ENCODE measurements at places on chromosomes 3 and 15.

DNA sequence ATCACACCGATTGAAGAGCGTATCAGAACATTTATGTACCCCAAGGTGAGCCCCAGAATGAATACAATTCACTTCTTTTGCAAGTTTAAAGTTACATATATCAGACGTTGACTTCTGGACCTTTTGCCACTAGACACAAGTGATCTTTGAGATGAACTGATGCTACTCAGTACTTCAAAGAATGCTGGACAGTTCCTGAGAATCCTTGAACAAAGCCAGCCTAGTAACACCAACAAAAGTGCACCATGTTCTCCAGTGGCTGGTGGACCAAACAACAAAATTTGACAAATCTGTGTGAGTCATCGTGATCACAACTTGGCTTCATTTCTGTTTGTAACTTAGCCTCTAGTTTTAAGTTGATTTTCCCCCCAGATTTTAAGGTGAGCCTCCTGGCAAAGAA is 355.7 kb downstream of the SOX2 start:
- no peak for DNase-seq
- H3K36me3 ChIP-seq: no peaks in the 10 kb centered on the region
- H3K4me1 ChIP-seq: no peaks in the 10 kb centered on the region
- H3K4me3 ChIP-seq: no peak overlapping the region
- H3K27me3 ChIP-seq: no peaks in the 10 kb centered on the region

DNA sequence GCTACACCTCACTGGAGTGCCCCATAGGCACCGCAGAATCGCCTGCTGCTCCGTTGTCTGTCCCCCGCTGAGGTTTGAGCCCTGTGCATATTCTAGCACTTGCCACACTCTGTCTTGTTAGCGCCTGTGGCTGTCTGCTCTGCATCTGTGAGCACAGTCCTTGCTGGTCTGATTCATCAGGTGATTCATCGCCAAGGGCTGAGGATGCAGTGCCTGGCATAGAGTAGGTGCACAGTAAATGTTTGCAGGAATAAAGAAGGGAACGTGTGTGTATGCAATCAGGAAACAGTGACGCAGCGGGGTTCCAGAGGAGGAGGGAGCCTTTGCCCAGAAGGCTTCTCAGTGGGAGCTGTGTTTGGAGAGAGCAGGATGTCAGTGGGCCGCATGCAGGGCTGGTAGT is 124.0 kb upstream of the PLXNA1 start:
- no peaks in the 10 kb centered on the region for H3K27me3 ChIP-seq
- DNase-seq: no peak
- no peaks in the 10 kb centered on the region for H3K36me3 ChIP-seq

- H3K4me1 ChIP-seq: peaks cover 5% of the 10 kb centered on the region
- no peak overlapping the region for H3K4me3 ChIP-seq
- no peak overlapping the region for H3K27ac ChIP-seq
- DNase-seq: no peak
- no peaks in the 10 kb centered on the region for H3K36me3 ChIP-seq
Observed at GRCh38 chr3:31958701-31959152, 22.3 kb downstream of the OSBPL10 start.

GRCh38 chr15:64456634-64457108 is 3.7 kb upstream of the ZNF609 start:
- peaks cover 19% of the 10 kb centered on the region for H3K36me3 ChIP-seq
- no peaks in the 10 kb centered on the region for H3K27me3 ChIP-seq
- H3K4me1 ChIP-seq: peaks cover 16% of the 10 kb centered on the region
- no peak for DNase-seq

DNA sequence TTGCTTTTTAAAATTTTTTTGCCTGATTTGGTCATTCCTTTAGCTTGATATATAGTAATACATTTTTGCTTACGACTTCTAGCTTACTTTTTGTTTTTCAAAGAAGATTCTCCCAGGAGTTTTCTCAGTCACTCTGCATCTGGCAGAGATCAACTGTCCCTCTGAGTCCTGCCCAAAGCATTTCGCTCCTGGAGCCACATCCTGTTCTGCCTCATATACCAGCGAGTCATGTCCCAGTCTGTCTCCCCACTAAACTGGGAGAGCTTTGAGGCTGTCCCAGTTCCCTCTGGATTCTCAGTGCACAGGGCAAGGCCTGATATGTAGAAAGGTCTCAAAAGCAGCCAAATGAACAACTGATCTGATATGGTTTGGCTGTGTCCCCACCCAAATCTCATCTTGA is 326.3 kb downstream of the ARRDC4 start:
- no peak overlapping the region for H3K4me3 ChIP-seq
- H3K4me1 ChIP-seq: no peaks in the 10 kb centered on the region
- H3K27me3 ChIP-seq: no peaks in the 10 kb centered on the region
- H3K36me3 ChIP-seq: no peaks in the 10 kb centered on the region
- H3K27ac ChIP-seq: no peak overlapping the region

- no peaks in the 10 kb centered on the region for H3K36me3 ChIP-seq
- no peak overlapping the region for H3K4me3 ChIP-seq
- peaks cover 19% of the 10 kb centered on the region for H3K4me1 ChIP-seq
- no peak for DNase-seq
Observed at GRCh38 chr3:30752970-30753369, 141.5 kb downstream of the GADL1 start.

GRCh38 chr15:80186597-80186996 is 33.8 kb downstream of the FAH start:
- H3K27ac ChIP-seq: no peak overlapping the region
- no peak for DNase-seq
- peaks cover 46% of the 10 kb centered on the region for H3K36me3 ChIP-seq
- no peaks in the 10 kb centered on the region for H3K27me3 ChIP-seq
- H3K4me3 ChIP-seq: no peak overlapping the region
- no peaks in the 10 kb centered on the region for H3K4me1 ChIP-seq

DNA sequence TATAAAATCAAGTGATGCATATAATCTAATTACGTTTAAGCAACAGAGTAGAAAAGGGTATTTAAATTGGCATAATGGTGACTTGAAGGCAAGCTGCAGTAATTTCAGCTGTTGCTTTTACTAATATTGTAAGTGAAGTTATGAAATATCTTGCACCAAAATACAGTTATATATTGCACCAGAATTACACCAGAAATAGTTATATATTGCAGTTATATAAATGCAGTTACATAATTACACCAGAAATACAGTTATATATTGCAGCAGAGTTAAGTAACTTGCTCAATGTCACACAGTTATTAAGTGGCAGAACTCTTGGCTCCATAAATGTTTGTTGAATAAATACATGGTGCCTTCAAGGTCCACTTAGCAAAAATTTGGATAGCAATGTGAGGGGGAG is 51.4 kb downstream of the PCOLCE2 start:
- H3K27me3 ChIP-seq: peaks cover 26% of the 10 kb centered on the region
- no peak overlapping the region for H3K4me3 ChIP-seq
- no peak overlapping the region for H3K27ac ChIP-seq
- no peaks in the 10 kb centered on the region for H3K36me3 ChIP-seq
- H3K4me1 ChIP-seq: no peaks in the 10 kb centered on the region

GRCh38 chr3:184339001-184339400 is 1.6 kb downstream of the FAM131A start:
- H3K27me3 ChIP-seq: no peaks in the 10 kb centered on the region
- no peak overlapping the region for H3K4me3 ChIP-seq
- DNase-seq: no peak
- no peak overlapping the region for H3K27ac ChIP-seq
- H3K4me1 ChIP-seq: peaks cover 39% of the 10 kb centered on the region

DNA sequence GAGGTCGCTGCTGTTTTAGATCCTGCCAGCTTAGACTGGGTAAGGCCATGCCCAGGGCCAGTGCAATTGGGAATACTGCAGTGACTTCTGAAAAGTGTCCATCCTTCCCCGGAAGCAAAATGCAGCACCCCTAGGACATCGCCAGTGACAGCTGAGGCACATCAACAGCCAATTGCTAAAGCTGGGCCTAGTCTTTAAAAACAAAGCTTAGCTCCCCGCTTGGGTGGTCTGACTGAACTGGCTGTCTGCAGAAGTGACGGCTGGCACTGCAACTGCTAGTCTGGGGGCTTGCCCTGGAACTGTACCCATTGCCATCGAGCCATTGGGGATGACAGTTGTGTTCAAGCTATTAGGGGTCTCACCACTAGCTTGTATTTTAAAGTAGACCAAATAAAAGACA is 4.3 kb downstream of the LYSMD4 start:
- no peak overlapping the region for H3K27ac ChIP-seq
- peaks cover 21% of the 10 kb centered on the region for H3K36me3 ChIP-seq
- H3K4me1 ChIP-seq: peaks cover 17% of the 10 kb centered on the region
- DNase-seq: no peak

DNA sequence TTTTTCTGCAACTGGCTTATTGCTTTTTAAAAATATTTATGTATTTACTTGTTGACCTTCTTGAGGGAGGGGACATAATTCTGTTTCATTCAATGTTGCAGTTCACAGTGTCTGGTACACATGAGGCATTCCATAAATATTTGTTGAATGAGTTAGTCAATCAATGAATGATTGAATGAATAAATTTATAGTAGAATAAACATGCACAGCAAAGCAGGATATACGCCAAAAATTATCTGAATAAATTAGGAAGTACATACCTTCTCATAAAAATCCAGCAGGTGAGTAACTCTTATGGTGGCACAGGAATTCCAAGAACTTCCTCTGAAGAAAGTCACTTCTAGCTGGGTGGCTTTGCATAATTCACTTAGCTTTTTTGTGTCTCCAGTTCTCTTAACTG is 469.4 kb upstream of the ATP11B start:
- no peak overlapping the region for H3K27ac ChIP-seq
- no peaks in the 10 kb centered on the region for H3K27me3 ChIP-seq
- H3K4me1 ChIP-seq: no peaks in the 10 kb centered on the region
- H3K36me3 ChIP-seq: no peaks in the 10 kb centered on the region
- DNase-seq: no peak

- no peak for DNase-seq
- no peak overlapping the region for H3K27ac ChIP-seq
- no peaks in the 10 kb centered on the region for H3K27me3 ChIP-seq
- no peaks in the 10 kb centered on the region for H3K4me1 ChIP-seq
- H3K36me3 ChIP-seq: no peaks in the 10 kb centered on the region
Observed at GRCh38 chr3:195597848-195598247, 14.1 kb upstream of the APOD start.

- no peak overlapping the region for H3K4me3 ChIP-seq
- H3K4me1 ChIP-seq: peaks cover 2% of the 10 kb centered on the region
- H3K27me3 ChIP-seq: peaks cover 13% of the 10 kb centered on the region
- no peak overlapping the region for H3K27ac ChIP-seq
Observed at GRCh38 chr3:41431386-41431785, 232.1 kb downstream of the CTNNB1 start.

DNA sequence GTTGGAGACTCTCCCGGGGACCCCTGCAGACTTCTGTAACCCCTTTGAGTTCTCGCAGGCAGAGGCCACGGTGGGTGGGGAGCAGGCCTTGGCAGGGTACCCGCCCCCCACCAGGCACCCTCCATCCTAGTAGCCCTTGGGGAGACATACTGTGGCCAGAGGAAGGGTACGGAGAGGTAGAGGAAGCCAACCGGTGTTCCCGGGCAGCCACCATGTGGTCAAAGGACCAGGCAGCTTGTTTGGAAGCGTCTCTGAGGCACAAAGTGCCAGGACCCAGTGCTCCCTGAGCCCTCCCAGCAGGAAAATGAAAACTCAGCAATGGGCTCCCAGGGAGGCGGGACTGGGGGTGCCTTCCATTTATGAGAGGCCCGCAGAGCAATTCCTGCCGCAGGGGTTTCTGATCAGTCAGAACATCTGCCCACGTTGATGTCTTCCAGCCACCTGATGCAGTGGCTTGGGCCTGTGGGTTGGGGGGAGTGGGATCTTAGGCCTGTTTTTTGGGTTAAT is 53.0 kb upstream of the CGNL1 start:
- no peaks in the 10 kb centered on the region for H3K36me3 ChIP-seq
- DNase-seq: no peak
- H3K4me1 ChIP-seq: no peaks in the 10 kb centered on the region

- no peaks in the 10 kb centered on the region for H3K4me1 ChIP-seq
- no peak overlapping the region for H3K4me3 ChIP-seq
- peaks cover 34% of the 10 kb centered on the region for H3K27me3 ChIP-seq
- DNase-seq: no peak
Observed at GRCh38 chr15:31285772-31286261, 40.8 kb upstream of the KLF13 start.

DNA sequence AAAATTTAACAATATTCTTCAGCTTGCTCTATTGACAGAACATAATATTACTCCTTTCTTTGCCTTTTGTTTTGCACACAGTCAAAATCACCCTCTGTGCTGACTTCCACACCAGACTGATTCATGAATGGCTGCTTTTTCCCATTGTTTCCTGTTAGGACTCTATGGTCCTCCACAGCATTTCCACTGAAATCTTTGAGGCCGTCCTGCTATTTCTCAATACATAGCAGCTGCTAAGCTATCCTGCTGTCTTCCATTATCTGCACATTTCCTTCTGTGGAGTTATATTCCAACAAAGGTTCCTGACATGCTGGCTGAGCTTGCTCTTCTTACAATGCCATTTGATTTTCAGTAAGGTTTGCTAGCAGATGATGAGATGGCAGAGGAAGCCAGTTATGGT is 153.3 kb downstream of the EPHA3 start:
- no peaks in the 10 kb centered on the region for H3K36me3 ChIP-seq
- H3K27me3 ChIP-seq: no peaks in the 10 kb centered on the region
- H3K4me3 ChIP-seq: no peak overlapping the region
- no peaks in the 10 kb centered on the region for H3K4me1 ChIP-seq

- no peaks in the 10 kb centered on the region for H3K4me1 ChIP-seq
- no peak overlapping the region for H3K27ac ChIP-seq
- no peaks in the 10 kb centered on the region for H3K36me3 ChIP-seq
- peaks cover 10% of the 10 kb centered on the region for H3K27me3 ChIP-seq
Observed at GRCh38 chr15:80434926-80435720, 30.9 kb downstream of the ARNT2 start.

DNA sequence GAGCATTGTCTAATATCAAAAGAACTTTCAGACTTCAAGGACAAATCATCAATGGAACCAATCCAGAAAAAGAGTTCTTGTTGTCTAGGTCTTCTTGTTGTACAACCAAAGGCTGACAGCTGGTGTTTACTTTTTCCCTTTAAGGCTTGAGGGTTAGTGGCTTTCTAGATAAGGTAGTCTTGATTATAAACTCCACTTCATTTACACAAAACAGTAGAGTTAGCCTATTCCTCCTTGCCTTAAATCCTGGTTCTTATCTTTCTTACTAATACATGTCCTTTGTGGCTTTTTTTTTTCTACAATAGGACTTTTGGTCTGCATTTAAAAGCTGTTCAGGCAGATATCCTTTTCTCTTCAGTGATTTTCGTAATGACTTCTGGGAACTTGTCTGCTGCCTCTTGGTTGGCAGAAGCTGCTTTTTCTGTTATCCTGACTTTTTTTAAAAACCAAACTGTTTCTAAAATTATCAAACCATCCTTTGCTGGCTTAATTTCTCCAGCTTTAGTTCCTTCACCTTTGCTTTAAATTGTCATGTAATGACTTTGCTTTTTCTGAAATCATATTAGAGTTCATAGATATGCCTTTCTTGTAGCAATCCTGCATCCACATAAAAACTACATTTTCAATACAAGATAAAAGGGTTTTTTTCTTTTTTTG is 44.8 kb downstream of the STRIT1 start:
- no peak overlapping the region for H3K4me3 ChIP-seq
- H3K27me3 ChIP-seq: no peaks in the 10 kb centered on the region
- DNase-seq: no peak
- no peaks in the 10 kb centered on the region for H3K36me3 ChIP-seq
- no peak overlapping the region for H3K27ac ChIP-seq
- H3K4me1 ChIP-seq: no peaks in the 10 kb centered on the region

- no peak overlapping the region for H3K27ac ChIP-seq
- no peaks in the 10 kb centered on the region for H3K36me3 ChIP-seq
- no peak overlapping the region for H3K4me3 ChIP-seq
- peak; percentile 20 for DNase-seq
- H3K27me3 ChIP-seq: no peaks in the 10 kb centered on the region
- H3K4me1 ChIP-seq: peaks cover 17% of the 10 kb centered on the region
Observed at GRCh38 chr3:17632401-17633100, 109.9 kb downstream of the TBC1D5 start.

- H3K4me3 ChIP-seq: no peak overlapping the region
- H3K27me3 ChIP-seq: peaks cover 19% of the 10 kb centered on the region
- H3K27ac ChIP-seq: no peak overlapping the region
- no peak for DNase-seq
- peaks cover 19% of the 10 kb centered on the region for H3K4me1 ChIP-seq
Observed at GRCh38 chr15:48814286-48814685, 3.4 kb upstream of the CEP152 start.
